ENCODE measurements at places on chromosomes 13 and 19.

- no peak for DNase-seq
These were observed 52.3 kb downstream of the CRTC1 start for GRCh38 chr19:18735752-18736151.

- no peak for DNase-seq
These were observed 318.3 kb downstream of the NDFIP2 start for GRCh38 chr13:79799059-79799867.

DNA sequence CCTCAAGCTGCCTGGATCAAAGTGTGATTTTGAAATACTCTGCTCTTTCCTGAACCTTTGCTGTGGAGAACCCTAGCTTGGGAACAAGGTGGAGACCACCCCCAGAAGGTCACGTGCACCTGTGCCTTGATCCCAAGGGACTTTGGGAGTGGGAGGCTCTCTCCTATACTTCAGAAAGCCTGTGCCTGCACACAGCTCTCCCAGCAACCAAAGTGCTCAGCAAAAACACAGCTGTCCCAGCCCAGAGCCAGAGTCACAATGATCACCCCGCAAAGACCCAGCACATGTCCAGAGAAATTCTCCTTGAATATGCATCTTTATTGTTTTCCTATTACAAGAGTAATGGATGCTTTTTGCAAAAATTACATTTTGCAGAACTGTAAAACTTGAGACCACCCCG lies 43.4 kb downstream of the TNFRSF19 start:
- no peak for DNase-seq

DNA sequence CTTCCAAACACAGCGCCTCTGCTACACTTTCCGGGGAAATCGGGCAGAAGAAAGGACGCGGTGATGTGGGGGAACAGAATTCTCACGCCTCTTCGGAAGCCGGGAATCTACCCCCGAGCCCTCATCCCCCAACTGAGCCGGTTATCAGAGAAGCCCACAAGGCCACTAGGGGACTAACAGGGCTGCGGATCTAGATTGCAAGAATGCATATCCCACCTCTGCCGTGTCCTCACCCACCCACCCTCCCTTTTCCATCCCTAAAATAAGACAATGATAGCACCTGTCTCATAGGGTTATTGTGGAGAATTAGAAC lies 1.1 kb downstream of the IGFLR1 start:
- no peak for DNase-seq

GRCh38 chr13:46535002-46535401 lies 18.0 kb upstream of the LRCH1 start:
- no peak for DNase-seq

DNA sequence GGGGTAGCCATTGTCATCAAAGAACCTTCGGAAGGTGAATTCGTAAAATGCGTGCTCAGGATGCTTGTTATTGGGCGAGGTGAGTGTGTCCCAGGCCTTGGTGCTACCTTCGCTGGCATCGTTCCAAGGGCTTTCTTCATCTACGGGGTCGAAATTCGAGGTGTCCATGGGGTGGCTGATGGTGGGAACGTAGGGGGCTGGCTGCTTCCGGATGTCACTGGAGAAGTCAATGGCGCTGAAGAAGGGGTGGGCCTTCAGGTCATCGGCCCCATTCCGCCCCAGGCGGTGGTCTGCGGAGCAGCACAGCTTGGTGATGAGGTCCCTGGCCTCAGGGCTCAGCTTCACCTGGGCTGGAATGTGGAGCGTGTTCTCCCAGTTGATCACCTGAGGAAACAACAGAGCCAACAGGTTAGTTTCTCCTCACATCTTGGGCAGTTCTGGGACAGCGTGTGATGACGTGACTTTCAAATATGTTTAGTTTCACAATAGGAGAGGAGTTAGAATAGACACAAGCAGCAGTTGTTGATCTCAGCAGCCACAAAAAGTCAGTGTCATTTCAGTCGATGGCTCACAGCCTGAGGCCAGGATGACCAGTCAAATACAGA lies 72.5 kb upstream of the XPO4 start:
- DNase-seq = no peak

GRCh38 chr19:48511321-48511731 lies 309 bp downstream of the LMTK3 start:
- no peak for DNase-seq

DNA sequence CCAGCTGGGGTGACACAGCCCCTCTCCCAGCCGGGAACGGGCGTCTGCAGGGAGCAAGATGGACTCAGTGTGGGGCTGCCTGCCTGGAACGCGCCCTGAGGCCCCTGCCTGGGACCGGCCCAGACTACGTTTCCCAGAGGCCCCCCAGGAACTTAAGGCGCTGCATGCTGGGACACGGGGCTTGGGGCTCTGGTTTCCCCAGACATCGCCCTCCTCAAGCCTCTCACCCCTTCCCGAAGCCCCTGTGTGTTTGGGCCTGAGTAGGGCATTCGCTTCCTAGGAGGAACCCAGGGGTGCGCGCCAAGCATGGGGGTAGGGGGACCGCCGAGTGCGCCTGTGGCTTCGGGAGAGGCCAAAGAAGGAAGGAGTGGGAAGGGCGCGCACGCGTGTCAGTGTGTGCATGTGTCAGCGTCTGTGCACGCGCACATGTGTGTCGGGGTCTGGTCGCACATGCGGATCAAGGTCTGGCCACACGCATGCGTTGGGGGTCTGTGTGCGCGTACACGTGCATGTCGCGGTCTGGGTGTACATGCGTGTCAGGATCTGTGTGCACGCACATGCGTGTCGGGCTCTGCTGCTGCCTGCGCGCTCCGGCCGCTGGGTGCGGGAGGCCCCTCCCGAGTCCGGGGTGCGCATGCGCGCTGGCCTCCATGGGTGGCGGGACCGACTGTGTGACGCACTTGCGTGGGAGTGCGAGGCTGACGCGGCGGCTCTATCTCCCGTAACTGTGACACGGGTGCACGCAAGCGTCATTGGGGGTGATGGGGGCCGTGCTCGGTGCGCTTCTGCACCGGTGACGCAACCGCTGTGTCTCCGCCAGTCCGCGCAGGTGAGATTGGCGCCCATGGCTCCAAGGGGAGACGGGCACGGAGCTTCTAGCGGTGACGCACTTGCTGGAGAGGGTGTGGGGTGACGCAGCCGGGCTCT lies 16.2 kb downstream of the ZNF331 start:
- DNase-seq = no peak

- DNase-seq = no peak
These were observed 9.7 kb downstream of the DEDD2 start for GRCh38 chr19:42207767-42208271.

DNA sequence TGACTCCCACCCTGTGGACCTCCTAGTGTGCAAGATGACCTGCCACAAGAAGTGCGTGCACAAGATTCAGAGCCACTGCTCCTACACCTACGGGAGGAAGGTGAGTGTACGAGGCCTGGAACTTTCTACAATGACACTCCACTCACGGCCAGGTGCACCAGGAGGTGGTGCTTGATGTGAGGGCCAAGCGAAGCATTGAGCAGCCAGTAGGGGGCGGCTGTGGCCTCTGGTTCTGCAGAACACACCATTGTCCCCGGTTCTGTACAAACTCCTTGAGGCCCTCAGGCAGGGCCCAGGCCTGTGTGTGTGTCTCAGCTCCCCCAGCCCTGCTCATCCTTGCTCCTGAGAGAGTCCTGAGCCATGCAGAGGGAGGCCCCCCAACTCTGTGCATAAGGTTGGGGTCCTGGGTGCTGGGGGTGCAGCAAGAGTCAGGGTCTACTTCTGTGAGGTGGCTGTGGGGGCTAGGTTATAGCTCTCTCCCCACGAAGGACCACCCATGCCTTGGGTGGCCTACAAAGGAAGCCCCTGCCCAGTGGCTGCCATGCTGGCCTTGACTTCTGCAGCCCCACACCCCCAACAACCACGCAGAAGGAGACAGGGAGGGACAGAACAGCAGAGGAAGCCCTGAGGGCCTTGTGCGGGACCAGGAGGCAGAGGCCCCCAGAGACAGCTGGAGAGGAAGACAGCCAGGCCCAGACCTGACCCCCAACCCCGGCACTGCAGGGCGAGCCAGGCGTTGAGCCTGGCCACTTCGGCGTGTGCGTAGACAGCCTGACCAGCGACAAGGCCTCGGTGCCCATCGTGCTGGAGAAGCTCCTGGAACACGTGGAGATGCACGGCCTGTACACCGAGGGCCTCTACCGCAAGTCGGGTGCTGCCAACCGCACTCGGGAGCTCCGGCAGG lies 9.7 kb upstream of the USE1 start:
- peak; percentile 63 for DNase-seq

- DNase-seq = no peak
These were observed 13.8 kb downstream of the ZNF763 start for GRCh38 chr19:11978492-11979100.

GRCh38 chr13:102555914-102556553 lies 40.8 kb upstream of the TPP2 start:
- peak; percentile 64 for DNase-seq

DNA sequence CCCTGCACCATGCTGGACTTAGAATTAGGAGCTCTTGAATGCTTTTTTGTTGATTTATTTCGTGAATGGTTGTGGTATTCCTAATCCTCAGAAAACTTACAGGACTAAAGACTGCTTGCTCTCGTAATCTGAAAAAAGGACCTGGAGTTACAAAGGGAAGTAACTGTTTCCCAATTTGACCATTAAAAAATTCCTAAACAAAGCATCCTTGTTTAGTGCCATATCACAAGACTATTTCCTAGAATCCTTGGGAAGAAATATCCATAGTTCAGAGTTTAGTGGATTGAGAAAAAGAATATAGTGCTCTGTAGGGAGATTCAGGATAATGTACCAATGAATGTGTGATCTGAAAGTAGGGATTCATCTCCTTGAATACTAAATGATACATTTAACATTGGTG lies 186.8 kb downstream of the NDFIP2 start:
- no peak for DNase-seq

DNA sequence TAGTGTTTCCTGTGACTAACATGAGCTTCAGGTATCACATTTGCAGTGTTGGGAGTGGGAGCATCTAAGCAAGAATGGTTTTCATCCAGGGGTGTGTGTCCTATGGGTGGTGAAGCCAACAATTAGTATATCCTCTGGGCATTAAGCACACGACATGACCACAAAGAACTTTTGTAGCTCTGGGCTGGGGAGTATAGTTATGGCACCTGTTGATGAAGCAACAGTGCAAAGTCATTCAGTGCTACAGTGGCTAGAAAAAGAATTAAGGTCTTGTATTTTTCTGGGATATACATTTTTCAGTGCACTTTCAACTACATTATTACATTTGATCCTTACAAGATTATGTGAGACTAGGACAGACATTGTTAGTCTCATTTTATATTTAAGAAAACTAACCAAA lies 21.8 kb downstream of the CCNA1 start:
- DNase-seq = no peak

DNA sequence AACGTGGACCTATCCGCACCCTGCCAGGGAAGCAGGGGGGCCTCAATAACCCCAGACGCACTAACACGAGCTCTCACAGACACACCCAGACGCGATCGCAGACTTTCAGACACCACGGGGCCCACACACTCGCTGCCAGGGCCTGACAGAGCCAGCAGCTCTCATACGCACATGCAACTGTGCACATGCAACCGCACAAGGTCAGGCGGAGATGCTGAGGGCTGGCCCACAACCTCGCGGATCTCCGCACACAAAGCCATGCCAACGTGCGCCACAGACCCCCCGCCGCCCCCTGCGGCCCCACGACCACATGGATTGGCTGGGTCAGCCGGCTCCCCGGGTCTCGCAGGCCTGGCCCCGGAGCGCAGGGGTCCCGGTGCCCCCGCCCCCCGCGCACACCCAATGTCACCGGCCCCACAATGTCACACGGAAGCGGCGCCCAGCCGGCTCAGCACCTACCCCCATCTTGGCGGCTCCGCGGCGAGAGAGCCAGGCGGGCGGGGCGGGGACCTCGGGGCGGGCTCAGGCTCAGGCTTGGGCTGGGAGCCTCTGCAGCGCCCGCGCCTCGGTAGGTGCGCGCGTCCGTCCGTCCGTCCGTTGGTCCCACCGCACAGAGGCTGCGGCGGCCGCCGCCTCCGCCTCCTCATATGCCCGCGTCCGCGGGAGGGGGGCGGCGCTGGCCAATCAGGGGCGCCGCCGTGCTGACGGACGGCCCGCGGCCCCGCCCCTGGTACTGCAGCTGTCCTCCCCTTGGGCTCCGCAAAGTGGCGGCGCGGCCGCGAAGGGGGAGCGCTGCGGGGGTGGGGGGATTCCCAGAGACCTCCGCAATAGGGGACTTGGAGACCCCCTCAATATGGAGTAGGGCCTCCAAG lies at the start of gene ATP1A3:
Gene ATP1A3 (minus strand): TSS at position 619 of the 872 bp plus-strand sequence. CDS start 154 bp downstream, at position 465.
- DNase-seq = peak; percentile 76

DNA sequence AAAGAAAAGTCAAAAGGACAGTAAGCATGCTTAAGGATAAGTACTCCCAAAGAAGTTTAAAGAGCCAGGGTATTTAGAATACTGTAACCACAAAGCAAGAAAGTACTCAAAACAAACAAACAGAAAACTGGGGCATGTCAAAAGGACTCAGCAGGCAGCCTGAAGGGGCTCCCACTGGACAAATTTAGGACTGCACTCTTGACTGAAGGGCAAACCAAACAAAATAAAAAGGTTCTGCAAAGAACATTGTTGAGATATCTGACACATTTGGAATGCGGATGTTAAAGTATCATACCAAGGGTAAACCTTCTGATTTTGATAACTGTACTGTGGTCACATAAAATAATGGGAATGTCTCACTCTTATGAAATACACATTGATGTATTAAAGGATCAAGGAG lies 157.4 kb downstream of the TNFSF13B start:
- no peak for DNase-seq

- DNase-seq = no peak
These were observed 13.8 kb downstream of the SPRYD7 start for GRCh38 chr13:49922301-49922700.

DNA sequence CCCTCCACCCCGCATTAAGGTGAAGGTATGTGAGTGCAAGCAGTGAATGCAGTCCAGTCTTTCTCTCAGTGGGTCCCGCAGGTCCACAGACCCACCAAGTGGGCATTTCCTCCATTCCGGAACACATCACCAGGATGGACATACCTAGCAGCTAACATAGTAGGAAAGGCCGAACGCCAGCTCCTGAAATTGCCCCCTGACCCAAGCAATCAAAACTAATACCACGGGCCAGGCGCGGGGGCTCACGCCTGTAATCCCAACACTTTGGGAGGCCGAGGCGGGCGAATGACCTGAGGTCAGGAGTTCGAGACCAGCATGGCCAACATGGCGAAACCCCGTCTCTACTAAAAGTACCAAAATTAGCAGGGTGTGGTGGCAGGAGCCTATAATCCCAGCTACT lies 71.7 kb upstream of the VSTM2B start:
- DNase-seq = no peak

- no peak for DNase-seq
These were observed 16.9 kb downstream of the MCF2L start for GRCh38 chr13:112985803-112986408.

DNA sequence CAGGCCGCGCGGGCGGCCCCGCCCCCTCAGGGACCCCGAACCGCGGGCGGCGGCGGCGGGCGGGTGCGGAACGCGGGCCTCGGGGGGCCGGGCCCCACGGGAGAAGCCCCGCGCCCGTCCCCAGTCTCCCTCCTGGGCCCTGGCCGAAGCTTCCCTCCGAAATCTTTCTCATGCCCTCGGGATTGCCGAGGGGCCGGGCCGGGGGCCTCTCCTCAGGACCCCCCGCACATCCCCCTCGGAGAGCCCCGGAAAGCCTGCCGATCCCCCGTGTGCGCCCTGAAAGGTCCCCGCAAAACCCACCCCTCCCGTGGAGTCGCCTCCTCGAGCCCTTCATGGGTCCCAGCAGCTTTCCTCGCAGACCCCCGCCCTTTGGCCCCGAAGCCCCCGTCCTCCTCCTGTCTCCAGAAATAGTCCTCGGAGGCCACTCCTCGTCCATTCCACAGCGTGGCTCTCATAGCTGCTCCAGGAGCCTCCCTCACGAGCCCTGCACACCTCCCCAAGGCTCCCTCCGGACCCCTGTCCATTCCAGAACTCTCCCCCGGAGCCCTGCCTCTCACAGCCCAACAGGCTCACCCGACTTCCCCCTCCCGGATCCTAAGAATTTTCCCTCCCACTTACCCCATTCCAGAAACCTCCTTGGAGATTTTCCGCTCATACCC lies 555 bp downstream of the SAMD4B start:
- no peak for DNase-seq
